ENCODE measurements at places on chromosomes 1 and 21.
A peak's percentile ranks its signal among the peaks of the same experiment; 100 is the strongest.

- DNase-seq: no peak
Observed at GRCh38 chr1:38261574-38261973, 215.0 kb upstream of the POU3F1 start.

DNA sequence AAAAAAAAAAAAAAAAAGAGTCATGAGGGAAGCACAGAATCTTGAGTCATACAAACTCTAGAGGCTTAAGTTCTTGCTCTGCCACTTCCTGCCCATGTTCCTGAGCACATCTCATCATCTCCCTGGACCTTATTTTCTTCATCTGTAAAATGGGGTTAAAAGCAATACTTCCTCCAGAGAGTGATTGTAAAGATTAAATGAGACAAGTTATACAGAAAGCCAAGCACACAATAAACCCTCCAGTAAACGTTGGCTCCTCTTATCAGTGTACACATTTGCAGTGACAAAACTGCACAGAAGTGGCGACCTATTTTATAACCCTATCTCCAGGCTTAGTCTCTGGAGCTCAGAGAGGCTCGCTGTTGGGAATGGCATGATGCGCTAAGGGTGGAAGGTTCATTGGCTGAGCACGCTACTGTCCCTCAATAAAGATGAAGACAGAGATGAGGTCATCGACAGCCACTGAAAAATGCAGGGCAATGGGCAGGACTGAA lies 82.1 kb downstream of the RRAGC start:
- no peak for DNase-seq

DNA sequence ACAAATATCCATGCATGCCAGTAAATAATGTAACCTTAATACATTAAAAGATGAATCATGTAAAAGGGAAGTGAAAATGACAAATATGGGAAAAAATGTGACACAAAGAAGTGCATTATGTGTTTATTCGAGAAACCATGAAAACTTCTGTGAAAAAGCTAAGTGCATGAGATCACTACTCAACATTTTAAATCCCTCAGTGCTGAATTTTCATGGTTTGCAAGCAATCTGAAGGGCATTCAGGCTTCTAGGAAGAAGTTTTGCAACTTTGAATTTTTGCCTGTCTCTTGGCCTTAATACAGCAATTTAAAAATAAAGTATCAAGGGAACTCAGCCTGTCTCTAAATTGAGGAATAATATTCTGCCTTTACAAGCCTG lies 78.2 kb downstream of the MAP3K7CL start:
- no peak for DNase-seq

GRCh38 chr1:112549590-112549989 lies 40.8 kb downstream of the WNT2B start:
- DNase-seq: no peak

- DNase-seq: peak; percentile 99
Observed at GRCh38 chr21:42973991-42974831, at the start of gene PKNOX1. Gene PKNOX1, plus strand, starts transcription at chr21:42974562. Its CDS starts 29,820 bp downstream, at chr21:43004382.

- DNase-seq: no peak
Observed at GRCh38 chr1:12336413-12336812, 106.6 kb downstream of the VPS13D start.

- DNase-seq: no peak
Observed at GRCh38 chr1:48495166-48495565, 23.2 kb upstream of the SPATA6 start.

DNA sequence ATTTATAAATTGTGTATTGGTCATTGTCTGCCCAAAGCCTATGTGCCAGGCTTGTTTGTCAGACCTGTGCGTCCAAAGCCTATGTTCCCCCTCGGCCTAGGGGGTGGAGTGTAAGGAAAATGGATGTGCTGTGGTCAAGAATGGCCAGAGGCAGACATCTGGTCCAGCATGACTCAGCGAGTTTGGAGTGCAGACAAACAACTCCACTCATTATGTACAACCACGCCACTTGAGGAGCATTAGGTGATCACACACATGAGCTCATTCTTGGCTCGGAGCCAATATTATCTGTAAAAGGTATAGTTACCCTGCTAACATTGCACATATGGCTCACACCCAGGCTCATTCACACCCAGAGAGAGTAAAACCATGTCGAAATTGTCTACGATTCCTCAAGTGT lies 1047.6 kb upstream of the ADGRL4 start:
- no peak for DNase-seq

GRCh38 chr1:154719586-154720327 lies 111.8 kb upstream of the ADAR start:
- no peak for DNase-seq

GRCh38 chr1:8427493-8427892 lies 109.6 kb downstream of the SLC45A1 start:
- peak; percentile 20 for DNase-seq

DNA sequence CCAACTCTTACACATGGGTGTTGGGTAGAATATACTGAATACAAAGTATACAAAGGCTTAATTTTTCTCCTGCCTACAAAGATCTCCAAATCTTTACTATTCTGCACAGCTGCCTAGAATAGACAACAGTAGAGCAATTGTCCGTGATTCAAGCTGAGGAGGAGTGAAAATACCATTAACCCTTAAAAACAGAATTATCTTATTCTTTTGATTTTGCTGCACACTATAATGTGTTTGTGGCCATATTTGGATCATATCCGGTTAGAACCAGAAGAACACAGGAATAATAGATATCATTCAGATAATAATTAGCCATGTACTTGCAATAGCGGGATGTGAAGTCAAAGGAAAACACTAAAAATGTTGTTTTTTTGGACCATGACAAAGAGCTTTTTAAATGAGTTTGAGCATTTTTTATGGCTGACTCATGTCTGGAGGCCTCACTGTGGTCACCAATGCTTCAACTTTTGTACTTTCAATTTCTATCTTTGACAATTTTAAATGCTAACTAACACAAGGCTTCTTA lies 197.6 kb upstream of the FOXD3 start:
- DNase-seq: no peak

DNA sequence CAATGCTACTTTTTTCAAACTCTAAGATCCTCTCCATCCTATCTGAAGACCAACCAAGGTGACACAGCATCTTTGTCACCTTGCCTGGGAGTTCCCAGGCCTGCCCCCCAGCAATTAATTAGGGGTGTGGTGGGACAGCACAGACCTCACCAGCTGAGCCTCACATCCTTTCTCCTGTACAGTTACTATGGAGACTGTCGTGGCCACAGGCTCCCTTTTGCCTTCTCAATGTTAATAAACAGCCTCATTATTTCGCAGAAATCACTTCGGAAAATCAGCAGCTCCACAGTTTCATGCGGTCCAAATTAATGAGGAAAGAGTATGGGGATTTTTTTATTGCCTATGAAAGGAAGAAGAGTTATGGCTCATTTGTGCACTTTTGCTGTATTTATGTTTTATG lies 378.3 kb downstream of the NPHP4 start:
- DNase-seq: no peak

DNA sequence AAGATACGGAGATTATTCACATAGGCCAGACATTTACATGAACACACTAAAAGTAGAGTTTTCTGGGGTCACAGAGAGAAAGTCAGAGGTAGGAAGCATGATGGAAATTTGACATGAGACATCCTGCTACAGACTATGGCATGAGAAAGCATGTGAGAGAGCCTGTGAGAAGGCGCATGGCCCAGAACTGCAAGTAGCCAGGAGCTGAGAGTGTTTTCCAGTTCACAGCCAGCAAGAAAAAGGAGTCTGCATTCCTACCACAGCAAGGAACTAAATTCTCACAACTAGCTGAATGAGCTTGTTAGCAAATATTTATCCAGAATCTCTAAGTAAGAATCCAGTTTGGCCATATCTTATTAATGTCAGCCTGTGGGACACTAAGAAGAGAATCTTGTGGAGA lies 673.3 kb downstream of the BRINP3 start:
- DNase-seq: no peak

DNA sequence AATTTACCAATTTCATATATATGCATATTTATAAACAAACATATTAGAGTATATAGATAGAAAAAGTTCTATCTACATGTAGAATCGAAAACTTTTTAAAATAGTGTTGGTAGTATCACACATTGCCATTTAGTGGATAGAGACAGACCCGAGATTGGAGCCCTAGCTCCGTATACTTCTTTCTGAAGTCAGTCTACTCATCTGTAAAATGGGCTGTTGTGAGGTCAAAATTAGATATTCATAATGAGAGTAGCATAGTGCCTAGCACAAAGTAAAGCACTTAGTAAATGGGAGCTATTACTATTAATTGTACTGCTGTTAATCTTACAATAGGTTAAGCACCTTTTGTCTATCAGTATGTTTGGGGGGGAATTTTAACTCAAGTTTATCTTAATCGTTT lies 4.2 kb upstream of the RSPH1 start:
- DNase-seq: no peak

DNA sequence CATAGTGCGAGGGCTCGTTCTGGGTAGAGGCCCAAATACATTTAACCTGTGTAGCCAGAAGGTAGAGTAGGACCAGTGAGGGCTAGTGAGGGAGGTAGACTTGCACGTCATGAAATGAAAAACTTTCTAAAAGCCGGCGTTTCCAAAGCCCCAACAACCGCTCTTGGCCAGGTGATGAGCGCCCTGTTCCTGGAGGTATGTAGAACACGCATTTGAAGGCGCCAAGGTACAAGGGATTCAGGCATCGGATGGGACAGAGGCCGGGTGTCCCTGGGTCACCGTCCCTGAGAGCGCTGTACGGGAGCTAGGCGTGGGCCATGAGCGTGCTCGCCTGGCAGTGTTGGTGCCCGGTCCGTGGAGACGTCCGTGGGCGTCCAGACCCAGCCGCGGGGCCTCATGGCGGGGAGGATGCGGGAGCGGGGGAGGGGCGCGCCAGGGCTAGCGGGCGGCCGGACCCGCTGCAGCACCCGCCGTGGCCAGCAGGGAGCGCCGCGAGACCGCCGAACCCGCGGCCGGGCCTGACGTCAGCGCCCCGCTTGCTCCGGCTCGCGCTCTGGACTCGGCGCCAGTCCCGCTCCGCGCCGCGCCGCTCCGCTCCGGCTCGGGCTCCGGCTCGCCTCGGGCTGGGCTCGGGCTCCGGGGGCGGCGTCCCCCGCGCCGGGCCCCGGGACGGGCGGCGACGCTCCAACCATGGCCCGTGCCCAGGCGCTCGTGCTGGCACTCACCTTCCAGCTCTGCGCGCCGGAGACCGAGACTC lies at the start of gene PTPRU:
TSS of gene PTPRU (plus strand) at position 568 of the 757 bp plus-strand sequence. CDS start at position 691, 123 bp downstream.
- peak; percentile 81 for DNase-seq

DNA sequence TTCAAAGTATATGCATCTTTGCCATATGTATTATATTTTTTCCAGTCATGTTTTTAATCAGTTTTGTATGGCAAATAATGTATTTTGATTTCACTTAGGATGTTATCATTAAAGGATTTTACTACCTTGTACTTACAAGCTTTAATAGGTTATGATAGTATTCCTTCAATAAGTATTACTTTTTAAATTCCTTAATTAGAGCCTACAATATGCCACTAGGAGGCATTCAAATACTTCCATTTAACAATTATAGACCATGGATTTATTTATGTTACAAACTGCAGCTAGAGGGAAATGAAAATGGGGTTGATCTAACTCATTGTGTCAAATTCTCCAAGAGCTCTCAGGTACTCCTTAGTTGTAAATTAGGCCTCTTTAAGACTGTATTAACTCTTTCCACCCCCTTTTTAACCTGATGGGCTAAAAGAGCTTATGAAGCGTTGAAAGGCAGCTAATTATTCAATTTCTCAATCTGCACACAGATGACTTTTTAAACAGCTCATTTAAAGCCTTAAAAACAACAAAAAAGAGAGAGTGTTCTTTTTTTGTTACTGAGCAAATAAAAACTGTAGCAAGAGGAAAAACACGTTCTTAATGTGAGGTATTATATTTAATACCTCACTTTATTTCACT lies 156.2 kb downstream of the DENND1B start:
- DNase-seq: no peak

DNA sequence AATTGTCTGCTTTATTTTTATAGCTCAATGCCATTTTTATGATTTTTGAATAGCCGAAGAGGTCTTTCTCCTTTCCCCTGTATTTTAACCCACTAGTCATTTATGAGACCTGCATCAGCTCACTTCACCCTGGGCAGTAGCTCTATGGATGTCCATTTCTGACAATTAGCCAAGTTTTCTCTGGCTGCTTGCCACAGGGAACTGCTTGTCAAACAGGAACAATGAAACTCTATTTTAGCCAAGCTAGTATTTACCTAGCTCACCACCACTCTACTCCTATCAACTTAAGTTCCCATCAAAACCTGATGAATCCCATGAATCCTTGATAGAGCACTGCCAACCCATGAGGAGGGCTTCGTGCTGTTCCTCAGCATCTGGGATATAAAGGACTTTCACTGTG lies 406.7 kb downstream of the RWDD3 start:
- no peak for DNase-seq

DNA sequence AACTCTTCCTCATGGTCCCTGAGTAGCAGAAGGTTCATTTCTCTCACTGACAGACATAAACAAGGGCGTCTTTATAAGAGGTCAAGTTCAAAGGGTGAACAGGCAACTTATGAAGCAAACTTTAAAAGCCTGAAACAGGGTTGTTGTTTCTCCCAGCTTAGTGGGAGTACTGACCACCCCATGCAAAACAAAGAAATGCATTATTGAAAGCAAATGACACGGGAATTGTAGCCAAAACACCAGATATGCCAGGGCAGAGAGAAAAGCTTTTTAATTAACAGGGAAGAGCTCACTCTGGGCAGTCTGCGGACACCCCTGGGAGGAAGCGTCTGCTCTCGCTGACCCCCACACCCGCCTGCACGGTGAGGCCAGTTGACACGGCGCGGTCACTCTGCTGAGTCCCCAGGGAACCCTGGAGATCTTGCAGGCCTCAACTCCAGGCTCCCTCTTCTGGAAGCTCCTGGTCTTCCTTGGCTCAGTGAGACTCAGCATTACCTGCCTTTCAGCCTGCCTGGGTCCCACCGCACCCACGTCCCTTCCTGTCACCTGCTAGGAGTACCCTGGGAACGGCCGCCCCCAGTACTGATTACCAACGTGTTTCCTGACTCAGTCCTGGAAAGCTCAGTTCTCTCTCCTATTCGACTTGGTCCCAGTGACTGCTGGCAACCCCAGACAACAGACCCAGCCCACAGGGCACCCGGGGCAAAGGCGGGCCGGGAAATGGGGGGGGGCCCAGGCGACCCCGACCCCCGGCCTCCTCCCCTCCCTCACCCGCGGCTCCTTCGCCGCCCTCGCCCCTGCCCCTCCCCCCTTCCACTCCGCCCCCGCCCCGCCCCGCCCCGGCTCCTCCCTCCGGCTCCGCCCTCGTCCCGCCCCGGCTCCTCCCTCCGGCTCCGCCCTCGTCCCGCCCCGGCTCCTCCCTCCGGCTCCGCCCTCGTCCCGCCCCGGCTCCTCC lies 972 bp downstream of the CFAP410 start:
- peak; percentile 48 for DNase-seq

DNA sequence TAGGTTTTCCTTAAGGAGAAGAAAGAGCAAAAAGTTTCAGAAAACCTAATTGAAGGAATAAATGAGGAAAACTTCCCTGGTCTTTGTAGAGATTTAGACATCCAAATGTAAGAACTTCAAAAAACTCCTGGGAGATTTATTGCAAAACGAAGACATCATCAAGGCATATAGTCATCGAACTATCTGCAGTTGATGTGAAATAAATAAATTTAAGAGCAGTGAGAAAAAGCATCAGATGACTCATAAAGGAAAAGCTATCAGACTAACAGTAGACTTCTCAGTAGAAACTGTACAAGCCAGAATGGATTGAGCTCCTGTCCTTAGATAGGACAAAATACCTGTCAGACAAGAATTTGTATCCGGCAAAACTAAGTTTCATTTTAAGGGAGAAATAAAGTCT lies 569.4 kb upstream of the ADAMTS5 start:
- no peak for DNase-seq

All from CD4-positive, alpha-beta T cell treated with Interleukin-6 for 4 hours (primary cell).